ENCODE measurements at places on chromosomes 16 and 17. TPM values are rescaled to one million over a fixed set of nuclear protein-coding genes. Genes with fewer than 3 reads are reported as not detected.

Gene KRTAP1-5
- total RNA-seq, result not detected

Gene VWA3A
- total RNA-seq, result not detected

DNA sequence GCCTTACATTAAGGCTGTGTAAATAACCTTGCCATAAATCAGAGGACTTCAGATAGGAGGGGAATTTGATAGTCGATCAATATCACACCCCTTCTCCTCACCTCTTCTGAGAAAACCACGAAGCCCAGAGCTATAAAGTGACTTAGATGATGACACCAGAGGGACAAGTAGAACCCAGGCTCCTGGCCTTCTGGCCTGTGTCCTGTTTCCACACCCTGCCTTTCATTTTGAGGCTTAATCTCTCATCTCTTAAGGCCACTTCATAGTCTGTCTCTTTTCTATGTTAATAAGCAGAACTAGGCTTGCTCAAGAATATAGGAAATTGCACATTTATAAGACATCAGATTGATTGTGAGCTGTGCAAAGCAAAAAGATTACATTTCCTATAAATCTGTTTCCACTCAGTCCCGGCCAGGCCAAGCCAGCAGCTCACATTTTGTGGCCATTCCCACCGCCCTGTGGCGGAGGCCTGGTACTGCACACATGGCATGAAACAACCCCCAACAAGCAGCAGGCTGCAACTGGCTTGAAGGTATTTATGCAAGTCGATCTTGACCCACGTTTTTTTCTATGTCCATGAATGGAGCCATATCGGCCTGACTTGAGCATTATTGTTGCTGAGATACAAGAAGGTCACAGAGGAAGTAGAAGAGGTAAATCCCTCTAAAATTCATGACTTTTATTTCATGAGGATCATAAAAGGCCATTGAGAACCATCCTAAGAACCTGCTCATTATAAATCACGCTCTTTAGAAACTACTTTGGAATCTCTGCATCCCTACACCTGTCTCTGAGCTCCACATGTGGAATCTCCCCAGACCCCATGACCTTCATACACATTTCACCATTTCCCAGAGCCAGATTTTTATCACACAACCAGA, 93.7 kb downstream of the PMP22 start:
- peak; percentile 29 for DNase-seq

DNA sequence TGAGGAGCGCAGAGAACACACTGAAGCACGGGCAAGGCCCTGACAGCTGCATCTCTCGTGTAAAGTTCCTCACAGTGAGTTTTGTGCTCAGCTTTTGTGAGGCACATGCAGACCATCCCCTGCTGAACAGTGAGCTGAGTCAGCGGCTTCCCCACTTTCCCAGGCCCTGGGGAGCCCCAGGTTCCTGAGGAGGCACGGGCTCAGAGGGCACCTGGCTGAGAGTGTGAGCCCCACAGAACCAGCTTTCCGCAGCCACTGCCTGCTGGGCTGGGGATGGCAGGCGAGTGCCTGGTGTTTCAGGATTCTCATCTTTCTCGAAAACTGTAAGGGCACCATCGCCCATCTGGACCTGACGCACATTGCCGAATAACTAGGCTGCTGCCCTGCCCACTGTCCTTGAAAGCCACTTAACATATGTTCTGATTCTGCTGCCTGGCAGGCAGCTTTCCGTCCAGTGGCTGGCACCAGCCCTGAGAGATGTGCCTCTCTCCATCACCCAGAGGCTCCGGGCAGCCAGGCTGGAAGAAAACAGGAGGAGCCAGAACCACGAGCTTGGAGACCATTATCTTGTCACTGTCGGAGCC, 266.7 kb upstream of the FOXF1 start:
- DNase-seq, result no peak

DNA sequence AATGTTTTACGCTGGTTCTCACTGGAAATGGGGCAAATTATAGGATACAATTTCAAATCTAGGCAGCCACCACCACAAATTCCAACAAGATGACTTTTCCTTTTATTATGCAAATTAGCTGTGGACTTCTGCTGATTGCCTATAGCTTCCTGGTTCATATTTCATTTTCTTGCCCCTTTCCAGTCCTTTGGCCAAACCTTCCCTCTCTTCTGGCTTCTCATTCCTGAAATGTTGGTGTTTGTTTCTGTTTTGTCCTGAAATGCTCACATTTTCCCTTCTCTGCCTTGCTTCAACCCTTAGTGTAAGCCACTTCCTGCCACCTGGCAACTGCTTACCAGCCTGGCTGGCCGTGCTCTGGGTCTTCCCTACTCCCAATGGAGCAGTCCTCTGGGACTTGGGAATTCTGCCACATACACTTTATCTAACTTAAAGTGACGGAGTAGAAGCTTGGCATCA, 14.0 kb downstream of the PRSS54 start:
- DNase-seq, result no peak
